ENCODE measurements at places on chromosomes 13 and 19.

GRCh38 chr19:28319227-28319626, 893.7 kb downstream of the UQCRFS1 start:
- DNase-seq: no peak

- no peak for DNase-seq
Observed at GRCh38 chr13:80133631-80134261, 207.2 kb downstream of the SPRY2 start.

GRCh38 chr19:32265995-32266394, 79.4 kb upstream of the ZNF507 start:
- no peak for DNase-seq

- no peak for DNase-seq
Observed at GRCh38 chr19:55552620-55553019, 7.3 kb upstream of the SBK3 start.
